Activated CD4-positive, alpha-beta memory T cell treated with anti-CD3 and anti-CD28 coated beads for 36 hours (primary cell): ENCODE measurements at places on chromosomes 2 and 18. TPM values are rescaled to one million over a fixed set of nuclear protein-coding genes. Genes with fewer than 3 reads are reported as not detected.

The RSAD2 gene
- 8.6 TPM for total RNA-seq

The CXCR4 gene
- 139 TPM for total RNA-seq

The SH3RF3 gene
- total RNA-seq: 0.34 TPM

The CHST9 gene
- not detected for total RNA-seq

DNA sequence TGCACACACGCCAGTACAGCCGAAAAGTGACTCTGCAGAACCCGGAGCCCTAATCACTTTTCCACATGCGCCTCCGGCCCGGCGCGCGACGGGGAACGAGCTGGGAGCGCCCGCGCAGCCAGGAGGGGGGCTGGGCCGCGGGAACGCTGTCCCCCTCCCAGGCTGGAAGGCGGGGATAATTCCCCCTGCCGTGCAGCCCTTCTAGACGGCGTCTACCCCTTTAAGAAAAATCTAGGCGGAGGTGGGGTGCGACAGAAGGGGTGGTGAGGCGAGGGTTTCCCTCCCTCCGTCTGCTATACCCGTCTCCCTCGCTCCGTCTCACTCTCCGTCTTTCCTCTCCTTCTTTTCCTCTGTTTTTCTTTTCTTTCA is 2.4 kb downstream of the CYP26B1 start:
- H3K4me1 ChIP-seq: peaks cover 45% of the 10 kb centered on the region
- no peak for DNase-seq
- no peak overlapping the region for H3K27ac ChIP-seq
- peak overlapping the region; percentile 36 for H3K4me3 ChIP-seq
- peaks cover 1% of the 10 kb centered on the region for H3K36me3 ChIP-seq
- peaks cover 59% of the 10 kb centered on the region for H3K27me3 ChIP-seq
